Activated CD4-positive, CD25-positive, alpha-beta regulatory T cell treated with anti-CD3 and anti-CD28 coated beads, Interleukin-2, amount 50 U/mL, for 24 hours (primary cell): ENCODE measurements at places on chromosomes 4 and X.
A peak's percentile ranks its signal among the peaks of the same experiment; 100 is the strongest.

DNA sequence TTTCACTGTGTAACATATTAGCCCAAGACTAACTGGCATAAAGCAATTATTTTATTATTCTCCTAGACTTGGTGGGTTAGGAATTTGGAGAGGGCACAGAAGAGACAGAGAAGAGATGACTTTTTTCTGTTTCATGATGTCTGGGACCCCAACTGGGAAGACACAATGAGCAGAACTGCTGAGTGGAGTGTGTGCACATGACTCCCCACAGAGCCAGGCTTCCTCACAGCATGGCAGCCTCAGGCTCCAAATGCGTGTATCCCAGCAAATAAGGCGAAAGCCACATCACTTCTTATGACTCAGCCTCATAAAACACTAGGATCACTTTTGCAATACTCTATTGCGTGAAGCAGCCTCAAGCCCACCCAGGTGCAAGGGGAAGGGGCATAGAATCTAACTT is 68.4 kb downstream of the MFAP3L start:
- ATAC-seq: no peak

DNA sequence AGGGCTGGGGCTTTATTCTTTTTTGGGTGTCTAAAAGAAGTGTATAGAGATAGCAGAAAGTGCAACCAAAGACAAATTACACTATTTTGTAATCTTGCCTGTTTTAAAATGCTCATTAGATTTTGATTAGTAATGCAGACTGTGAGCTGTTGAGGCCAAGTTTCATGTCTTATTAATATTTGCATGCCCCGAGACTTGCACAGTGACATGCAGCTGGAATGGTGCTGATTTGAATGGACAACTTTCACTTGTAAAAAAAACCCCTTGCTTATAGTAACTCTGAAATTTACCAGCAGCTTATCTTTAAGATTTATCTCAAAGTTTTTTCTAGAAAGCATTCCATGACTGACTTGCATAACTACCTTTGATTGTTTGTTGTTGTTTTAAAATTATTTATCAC is 835.1 kb upstream of the IGFBP7 start:
- no peak for ATAC-seq

DNA sequence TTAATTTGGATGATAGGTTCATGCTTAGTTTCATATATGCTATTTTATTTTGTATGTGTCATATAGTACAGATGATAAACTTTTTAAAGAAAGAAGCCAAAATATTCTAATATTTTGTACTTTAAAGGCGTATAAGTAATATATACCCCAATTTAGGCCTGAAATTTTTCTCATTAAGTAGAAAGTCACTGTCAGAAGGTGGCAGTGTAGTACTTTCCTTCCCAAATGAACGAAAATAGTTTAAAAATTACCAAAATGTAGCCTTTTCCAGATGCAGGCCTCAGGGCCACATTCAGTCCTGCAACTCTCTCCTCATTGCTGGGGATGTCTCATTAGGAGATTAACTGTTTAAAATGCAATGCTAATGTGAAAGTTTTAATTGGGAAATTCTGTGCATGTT is 1263.6 kb downstream of the C4orf33 start:
- no peak for ATAC-seq

- ATAC-seq: no peak
Measured at GRCh38 chr4:184822356-184822755, 3.4 kb downstream of the ACSL1 start.

DNA sequence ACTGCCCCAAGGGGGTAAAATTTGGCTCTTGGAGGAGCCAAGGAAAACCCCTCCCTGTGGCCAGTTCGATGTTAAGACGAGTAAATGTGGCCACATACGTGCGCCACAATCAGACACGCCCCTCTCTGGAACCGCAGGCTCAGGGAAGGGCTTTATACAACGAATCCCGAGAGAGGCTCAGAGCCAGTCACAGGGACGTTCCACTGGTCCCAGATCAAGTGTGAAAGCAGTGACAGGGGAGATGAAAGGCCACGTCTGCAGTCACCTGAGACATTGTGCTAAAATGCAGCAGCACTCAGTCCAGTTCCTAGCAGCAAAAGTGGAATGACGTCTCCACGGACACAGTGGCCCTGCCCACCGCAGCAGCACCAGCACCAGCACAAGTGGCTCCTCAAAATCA is 68.0 kb downstream of the ACOX3 start:
- ATAC-seq: no peak

DNA sequence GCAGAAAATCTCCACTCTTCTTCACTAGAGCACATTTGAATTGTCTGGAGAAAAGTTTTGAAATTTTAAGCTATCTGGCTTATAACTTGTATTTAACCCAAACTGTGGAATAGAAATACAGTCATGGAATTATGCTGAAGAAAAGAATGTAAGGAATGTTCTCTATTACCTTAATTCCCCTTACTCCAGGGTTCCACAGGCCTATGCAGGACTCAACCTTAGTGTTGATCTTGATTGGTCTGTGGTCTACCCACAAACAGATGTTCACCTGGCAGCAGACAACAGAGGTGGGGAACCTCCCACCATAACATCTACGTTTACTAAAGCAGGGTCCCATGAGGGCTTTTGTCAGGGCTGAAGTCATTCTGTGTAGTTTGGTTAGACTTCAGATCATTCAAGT is 189.3 kb upstream of the GPRIN3 start:
- ATAC-seq: no peak

DNA sequence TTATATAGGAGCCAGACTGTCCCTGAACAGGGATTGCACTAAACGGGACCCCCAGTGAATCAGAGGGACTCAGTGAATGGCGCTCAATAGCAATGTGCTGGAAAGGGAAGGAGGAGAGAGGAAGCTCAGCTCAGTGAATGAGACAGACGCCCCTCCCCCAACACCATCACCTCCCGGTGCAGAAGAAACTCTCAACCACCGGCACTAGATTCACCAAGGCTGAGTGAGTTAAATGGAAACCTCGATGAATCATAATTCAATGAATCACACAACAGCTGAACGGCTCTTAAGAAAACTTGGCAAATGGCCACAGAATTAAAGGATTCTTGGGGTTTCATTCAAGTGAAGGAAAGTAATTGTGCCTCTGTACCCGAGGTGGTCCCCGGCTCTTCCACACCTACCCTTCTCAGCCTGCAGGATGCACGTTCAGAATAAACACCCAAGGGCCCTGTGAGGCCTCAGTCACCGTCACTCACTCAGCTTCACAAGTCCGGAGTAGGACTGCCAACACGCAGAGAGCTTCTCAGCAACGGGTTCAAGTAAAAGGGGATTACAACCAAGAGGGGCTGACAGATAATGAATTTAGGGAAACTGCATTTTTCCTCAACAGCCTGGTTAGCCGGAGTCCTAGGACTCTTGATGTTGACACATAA is 29.3 kb downstream of the CRMP1 start:
- ATAC-seq: peak; percentile 94

DNA sequence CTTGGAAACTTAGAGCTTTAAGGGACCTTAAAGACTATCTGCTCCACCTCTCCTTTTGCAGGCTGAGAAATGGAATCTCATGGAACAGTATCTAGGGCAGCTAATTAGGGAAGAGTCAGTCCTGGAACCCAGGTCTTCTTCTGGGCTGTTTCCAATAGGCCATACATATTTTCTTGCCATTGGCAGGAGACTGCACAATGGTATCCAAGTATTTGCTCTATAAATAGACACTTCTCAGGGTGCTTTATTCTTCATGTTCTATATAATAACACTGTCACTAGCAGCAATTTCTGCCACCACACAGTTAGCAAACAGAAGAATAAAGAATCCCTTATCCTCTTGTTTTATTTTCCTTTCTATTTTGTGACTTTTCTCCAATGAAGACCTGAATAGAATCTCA is 291.7 kb downstream of the C4orf33 start:
- no peak for ATAC-seq

- no peak for ATAC-seq
Measured at GRCh38 chrX:19543951-19544381, 28.7 kb upstream of the MAP3K15 start.

DNA sequence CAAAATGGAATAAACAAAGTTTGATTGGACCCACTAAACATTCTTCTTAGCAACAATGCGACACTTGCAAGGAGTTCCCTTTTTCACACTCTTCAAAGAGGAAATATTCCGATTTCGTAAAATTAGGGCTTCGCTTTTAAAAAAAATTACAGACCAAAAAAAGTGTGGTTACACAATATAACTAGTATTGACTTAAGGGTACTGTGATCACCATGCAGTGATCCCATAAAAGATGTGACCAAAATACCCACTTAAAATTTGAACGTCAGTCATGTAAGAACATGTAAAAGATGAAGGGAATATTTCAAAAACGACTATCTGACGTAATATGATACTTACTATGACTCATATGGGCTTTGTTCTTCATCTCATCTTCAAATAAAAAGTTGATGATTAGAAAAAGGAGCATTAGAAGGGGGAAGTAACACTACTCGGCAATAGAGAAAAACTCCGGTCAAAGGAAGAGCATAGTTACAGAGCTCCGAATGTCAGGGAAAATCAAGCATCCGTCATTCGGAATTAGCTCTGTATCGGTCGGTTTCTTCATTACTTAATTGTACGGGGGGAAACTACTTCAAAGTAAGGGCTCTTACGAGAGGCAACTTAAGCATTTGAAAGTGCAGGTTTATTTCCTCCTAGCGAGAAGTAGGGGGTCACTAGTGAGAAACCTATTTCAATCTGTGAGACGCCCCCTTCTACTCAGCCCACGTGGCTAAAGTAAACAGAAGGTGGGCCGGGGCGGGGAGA is 1.3 kb upstream of the TET2 start:
- ATAC-seq: peak; percentile 12

GRCh38 chrX:40474205-40474626 is 106.6 kb upstream of the ATP6AP2 start:
- no peak for ATAC-seq

DNA sequence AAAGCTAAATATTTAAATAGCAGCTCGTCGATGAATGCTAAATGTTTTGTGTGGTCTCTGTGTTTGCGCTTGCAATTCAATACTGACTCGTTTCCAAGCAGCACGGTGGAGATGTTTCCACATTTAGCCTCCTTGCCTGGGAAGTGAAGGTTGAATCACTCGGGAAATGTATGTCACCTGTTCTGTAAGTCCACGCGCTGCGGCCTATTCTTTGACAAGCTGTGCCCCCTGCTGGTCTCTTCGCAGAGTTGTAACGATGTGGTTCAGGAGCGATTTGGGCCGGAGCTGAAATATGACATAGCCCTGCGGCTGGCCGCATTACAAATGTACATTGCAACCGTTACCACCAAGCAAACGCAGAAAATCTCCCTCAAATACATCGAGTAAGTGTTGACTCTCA is 89.6 kb upstream of the PRPS2 start:
- no peak for ATAC-seq

DNA sequence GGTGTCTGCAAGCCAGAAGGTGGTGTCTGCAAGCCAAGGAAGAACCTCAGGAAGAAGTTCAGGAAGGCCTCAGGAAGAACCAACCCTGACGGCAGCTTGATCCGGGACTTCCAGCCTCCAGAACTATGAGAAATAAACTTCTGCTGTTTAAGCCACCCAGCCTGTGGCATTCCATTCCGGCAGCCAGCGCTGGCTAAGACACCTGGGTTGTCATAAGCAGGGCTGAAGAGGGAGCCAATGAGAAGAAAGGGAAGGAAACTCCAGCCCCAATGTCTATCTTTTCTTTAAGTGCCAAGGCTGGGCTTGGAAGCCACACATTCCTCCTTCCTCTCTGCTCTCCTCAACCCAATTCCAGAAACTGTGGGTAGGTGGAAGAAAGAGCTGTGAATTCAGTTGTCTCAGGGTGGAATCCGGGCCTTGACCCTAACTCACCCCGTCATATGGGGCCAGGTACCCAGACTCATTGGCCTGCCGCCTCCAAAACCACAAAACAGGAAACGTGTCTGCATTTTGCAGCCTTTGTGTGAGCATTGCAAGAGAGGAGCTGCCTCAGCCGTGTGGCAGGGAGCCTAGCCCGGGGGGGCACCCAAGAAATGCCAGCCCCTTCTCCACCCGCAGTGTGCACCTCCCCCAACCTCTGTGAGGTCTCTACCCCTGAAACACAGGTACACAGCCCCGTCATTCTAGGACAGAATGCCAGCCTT is 26.8 kb downstream of the CRMP1 start:
- ATAC-seq: peak; percentile 23

DNA sequence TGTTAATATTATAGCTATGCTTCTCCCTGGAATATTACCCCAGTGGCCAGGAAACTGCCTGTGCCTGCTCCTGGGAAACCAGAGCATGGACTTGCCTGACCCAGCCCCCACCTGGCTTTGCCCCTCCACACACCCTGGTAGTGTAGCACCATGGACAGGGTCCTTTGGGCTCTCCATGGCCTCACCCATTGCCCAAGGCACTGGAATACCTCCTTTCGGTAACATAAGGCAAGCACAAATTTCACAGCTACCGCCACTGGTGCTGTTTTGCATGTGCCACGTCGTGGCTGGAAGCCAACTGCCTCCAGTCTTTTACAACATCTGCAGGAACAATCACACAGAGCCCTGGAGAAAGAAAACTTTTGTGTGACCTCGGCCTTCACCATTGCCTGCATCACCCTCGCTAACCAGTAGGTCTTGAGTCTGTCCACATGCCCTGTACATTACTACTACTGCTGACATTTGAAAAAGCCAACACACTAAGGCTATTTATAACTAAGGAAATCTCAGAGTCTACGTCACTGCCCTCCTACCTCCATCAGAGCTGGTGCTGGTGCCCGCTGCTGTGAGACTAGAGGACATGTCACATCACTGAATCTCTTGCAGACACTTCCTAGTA is 47.7 kb downstream of the HPGD start:
- ATAC-seq: no peak

DNA sequence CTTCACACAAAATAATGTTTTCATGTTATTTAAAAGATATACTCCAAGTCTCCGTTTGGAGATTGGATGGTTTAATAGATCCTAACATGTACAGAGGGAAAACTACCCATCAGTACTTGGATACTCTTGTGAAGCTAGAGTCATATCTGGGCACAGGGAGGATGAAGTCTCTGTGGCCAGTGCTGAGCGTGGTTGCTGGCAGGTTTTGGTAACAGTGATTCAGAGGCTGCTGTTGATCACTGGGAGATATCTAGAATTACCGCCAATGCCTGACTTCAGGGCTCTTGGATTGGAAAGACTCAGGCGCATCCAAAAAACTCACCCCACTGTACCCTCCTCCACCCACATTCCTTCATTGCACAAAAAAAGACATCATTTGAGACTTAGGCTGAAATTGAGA is 107.2 kb upstream of the PGRMC2 start:
- no peak for ATAC-seq

GRCh38 chrX:153569475-153569874 is 29.5 kb downstream of the CCNQ start:
- no peak for ATAC-seq
